ENCODE measurements at places on chromosomes 3 and 15.

GRCh38 chr3:121482660-121483059 is 63.1 kb downstream of the POLQ start:
- no peak for DNase-seq

GRCh38 chr15:59501597-59501996 is 63.6 kb downstream of the FAM81A start:
- DNase-seq: peak; percentile 87

DNA sequence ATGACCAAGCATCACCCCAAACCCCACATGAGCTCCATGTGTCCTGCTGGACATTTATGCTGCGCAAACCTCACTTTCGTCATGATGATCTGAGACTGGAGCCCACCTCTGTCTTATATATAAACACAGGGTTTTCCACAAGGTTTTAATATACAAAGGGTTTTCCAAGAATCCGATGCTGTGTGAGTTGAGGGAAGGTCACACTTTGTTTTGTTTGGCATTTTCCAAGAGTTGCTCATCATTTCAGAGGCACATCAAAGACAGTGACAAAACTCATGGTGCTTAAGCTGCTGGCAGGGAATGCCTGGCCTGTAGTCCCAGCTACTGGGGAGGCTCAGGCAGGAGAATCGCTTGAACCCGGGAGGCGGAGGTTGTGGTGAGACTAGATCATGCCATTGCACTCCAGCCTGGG is 20.0 kb downstream of the EFCC1 start:
- no peak for DNase-seq

- no peak for DNase-seq
These were observed 338.1 kb downstream of the GAP43 start for GRCh38 chr3:115961380-115961779.

DNA sequence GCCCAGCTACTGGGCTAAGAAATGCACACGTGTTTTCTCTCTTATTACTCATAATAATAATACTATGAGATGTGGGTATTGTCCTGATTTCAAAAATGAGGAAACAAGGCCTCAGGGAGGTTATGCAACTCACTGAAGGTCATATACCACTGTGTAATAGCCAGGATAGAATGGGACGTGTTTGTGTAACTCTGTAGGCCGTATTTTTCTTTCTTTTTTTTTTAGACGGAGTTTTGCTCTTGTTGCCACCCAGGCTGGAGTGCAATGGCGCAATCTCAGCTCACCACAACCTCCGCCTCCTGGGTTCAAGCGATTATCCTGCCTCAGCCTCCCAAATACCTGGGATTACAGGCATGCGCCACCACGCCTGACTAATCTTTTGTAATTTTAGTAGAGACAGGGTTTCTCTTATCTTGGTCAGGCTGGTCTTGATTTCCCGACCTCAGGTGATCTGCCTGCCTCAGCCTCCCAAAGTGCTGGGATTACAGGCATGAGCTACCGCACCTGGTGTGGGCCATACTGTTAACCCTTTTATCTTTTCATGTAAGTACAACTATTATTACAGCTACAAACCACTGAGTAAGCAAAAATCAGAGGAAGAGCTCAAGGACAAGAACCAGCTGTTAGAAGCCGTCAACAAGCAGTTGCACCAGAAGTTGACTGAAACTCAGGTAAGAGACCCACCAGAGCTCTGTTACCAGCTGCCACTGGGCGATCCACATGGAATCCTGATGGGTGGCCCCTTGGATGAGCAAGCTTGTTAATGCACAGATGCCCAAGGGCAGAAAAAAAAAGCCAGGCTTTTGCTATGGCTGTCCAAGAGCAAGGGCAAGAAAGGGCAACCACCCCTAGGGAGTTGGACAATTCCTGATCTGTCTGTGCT is 6.7 kb downstream of the KNSTRN start:
- no peak for DNase-seq

DNA sequence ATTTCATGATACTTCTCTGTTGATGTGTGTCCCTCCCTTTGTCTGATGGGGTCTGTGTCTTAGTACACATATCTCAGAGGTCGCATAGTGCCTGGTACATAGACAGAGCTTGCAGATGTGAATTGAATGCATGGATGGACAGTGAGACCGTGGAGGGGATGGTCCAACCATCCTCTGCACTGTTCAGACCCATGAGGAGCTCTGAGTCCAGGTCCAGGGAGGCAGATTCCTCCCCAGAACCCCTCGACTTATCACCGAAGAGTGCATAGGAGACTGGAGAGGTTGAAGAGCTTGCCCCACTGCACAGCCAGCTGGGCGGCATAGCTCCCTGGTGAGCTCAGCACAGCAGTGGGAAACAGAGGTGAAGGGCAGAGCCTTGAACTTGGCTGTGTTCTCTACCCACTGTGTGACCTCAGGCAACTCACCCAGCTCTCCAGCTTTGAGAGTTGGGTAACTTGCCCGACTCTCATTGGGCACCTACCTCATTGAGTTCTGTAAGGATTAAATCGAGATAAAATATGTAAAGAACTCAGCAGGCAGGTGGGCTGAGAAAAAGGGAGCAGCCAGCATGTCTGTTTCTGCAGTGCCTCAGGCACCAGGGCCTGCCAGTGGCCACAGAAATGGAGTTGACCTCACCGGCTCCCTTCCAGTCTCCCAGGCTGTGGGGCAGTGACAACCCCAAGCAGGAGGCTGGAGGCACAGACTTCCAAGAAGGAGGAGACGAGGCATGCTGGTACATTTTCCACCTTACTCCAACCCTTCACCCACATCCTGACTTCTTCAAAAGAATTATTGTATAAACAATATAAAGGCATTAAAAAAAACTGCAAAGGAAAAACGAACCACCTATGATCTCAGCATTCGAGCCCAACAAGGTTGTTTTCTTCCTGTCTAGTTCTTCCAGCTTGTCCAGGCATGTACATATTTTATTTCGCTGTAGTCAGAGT is 54.1 kb upstream of the TFRC start:
- DNase-seq: no peak

DNA sequence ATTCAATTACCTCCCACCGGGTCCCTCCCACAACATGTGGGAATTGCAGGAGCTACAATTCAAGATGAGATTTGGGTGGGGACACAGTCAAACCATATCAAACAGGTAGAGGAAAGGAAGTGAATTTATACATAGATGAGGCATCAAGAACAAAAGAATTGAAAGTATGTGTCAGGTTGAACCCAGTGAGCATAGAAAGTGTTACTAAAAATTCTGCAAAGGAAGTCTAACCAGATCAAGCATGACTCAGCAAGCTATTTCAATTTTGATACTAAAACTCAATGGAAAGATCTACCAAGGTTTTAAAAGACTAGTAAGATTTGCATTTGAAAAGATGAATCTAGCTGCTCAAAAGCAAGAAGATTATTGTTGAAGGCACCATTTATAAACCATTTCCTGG is 323.0 kb downstream of the ROBO2 start:
- DNase-seq: no peak

- DNase-seq: no peak
These were observed 8.8 kb upstream of the C15orf61 start for GRCh38 chr15:67512140-67512539.

Data from endodermal cell (in vitro differentiated cells).